ENCODE measurements at places on chromosomes 16 and 17. TPM values are rescaled to one million over a fixed set of nuclear protein-coding genes. Genes with fewer than 3 reads are reported as not detected.
A peak's percentile ranks its signal among the peaks of the same experiment; 100 is the strongest.

DNA sequence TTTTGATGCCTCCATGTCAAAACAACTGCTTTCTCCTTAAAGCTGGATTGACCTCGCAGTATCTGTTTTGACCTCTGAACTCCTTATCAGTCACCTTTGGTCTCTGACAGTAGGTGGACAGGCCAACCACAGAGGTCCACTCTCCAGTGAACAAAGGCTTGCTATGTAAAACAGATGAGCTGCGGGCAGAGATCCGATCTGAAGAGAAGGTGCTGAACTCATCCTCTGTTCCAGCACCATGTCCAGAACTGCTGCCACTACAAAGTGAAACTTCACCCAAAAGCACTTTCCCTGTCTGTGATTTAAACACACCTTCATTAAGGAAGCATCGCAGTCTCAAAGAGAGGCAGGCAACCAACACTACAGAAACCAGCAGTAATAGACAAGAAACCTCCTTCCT lies 117.3 kb upstream of the CORO6 start:
- no peak overlapping the region for H3K4me3 ChIP-seq
- H3K4me1 ChIP-seq: peaks cover 58% of the 10 kb centered on the region
- DNase-seq: no peak
- peaks cover 32% of the 10 kb centered on the region for H3K36me3 ChIP-seq
- H3K27ac ChIP-seq: peak overlapping the region; percentile 74

GRCh38 chr17:62882284-62882683 lies 74.2 kb upstream of the MARCHF10 start:
- no peaks in the 10 kb centered on the region for H3K36me3 ChIP-seq
- peaks cover 5% of the 10 kb centered on the region for H3K27me3 ChIP-seq
- no peak overlapping the region for H3K4me3 ChIP-seq

DNA sequence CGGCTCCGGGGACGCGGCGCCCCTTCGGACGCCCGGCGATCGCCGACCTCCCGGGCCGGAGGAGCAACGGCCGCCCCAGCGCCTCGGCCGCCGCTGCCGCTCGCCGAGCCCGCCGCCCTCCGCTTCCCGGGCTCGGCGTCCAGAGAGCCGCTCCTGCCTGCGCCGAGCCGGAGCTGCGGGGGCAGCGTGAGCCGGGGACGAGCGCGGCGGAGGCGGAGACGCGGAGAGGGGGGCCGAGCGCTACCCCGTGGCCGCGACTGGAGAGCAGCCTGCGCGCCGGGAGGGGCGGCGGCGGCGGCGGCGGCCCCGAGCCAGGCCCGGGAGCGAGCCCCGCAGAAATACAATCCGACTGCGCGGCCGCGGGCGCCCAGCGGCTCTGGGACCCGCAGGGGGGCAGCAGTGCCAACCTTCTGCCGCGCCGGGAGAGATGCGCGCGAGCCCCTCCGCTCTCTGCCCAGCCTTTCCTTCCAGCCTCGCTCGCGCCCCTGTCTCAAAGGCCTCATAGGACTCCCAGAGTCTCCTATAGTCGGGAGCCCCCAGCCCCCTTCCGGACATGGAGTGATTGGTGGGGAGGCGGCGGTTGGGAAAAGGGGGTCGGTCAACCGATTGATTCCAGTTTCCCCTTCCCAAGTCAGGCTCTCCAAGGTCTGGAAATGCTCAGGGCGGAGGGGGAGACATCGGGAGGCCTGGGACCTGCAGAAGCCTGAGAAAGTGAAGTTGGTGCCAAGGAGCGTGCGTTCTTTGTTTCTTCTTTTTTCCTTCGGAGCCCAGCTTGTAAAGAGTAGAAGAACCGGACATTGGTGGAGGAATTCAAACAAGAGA lies 1.0 kb upstream of the SDK2 start:
- peak; percentile 62 for DNase-seq
- H3K27ac ChIP-seq: no peak overlapping the region

GRCh38 chr16:53559270-53559951 lies 56.4 kb upstream of the AKTIP start:
- no peaks in the 10 kb centered on the region for H3K36me3 ChIP-seq
- no peaks in the 10 kb centered on the region for H3K27me3 ChIP-seq
- no peaks in the 10 kb centered on the region for H3K4me1 ChIP-seq

The RNF135 gene
- total RNA-seq: 16.7 TPM
